ENCODE measurements at places on chromosomes 16 and 17.

DNA sequence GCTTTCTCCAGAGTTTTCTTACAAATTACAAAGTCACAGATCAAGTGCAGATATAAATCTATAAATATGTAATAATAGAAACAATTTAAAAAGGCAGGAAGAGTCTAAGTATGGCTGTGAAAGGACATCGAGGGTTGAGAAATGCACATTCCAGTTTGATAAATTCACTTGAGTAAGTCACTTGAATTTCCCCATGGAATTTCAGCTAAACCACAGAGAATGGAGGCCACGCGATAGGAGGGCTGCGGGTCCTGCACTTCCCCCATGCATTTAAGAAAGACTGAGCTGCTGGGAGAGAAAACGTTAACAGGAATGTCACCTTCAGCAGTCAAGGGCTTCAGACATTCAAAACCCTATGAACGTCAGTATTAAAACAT is 6.1 kb upstream of the MXRA7 start:
- DNase-seq: no peak

- no peak for DNase-seq
Measured at GRCh38 chr16:27595475-27595874, 45.5 kb downstream of the KATNIP start.

GRCh38 chr16:84930298-84931106 is 80.8 kb downstream of the ZDHHC7 start:
- DNase-seq: no peak

- DNase-seq: no peak
Measured at GRCh38 chr17:73043686-73044581, 48.6 kb downstream of the SLC39A11 start.

DNA sequence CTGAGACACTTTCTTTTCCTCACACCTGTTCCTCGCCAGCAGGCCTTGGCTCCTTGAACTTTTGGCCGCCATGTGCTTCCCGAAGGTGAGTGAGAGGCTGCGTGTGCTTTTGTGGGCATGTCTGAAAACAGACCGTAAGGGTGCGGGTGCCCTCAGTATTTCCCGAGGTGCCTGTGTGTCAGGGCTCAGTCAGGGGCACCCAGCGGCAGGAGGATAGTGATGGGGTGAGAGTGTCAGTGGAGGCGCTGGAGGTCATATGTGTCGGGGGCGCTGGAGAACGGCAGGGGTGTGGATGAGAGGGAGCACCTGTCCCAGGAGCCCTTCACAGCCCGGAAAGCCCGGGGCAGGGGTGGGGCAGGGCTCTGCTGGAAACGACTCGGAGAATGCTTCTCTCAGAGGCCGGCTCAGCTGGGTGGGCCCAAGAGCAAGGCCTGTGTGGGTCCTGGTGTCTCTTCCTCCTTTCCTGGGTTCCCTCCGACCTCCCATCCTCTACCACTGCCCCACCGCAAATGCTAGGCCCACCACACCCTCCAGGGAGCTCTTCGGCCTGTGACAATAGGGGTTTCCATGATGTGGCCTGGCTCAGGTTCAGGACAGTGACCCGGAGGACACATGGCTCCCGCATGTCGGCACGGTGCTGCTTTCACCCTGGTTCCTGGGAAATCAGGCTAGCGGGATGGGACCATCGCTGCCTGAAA is 451 bp downstream of the IL32 start:
- DNase-seq: no peak

- no peak for DNase-seq
Measured at GRCh38 chr16:87608400-87608985, 6.2 kb downstream of the JPH3 start.

- DNase-seq: no peak
Measured at GRCh38 chr16:888901-889570, 81.7 kb downstream of the LMF1 start.
